ENCODE measurements at places on chromosomes 7 and 10.
A peak's percentile ranks its signal among the peaks of the same experiment; 100 is the strongest.

GRCh38 chr7:28107960-28108359 is 72.6 kb downstream of the JAZF1 start:
- DNase-seq: peak; percentile 85

GRCh38 chr7:21771906-21772610 is 173.6 kb downstream of the CDCA7L start:
- DNase-seq: no peak

GRCh38 chr10:122974543-122975064 is 5.6 kb upstream of the PSTK start:
- DNase-seq: no peak

DNA sequence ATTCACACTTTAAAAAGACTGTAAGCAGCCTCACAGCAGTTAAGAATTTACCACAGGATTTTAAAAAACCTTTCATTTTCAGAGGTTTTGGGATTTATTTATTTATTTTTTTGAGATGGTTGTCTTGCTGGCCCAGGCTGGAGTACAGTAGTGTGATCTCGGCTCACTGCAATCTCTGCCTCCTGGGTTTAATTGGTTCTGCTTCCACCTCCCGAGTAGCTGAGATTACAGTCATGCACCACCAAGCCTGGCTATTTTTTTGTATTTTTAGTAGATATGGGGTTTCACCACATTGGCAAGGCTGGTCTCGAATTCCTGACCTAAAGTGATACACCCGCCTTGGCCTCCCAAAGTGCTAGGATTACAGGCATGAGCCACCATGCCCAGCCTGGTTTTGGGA is 19.1 kb downstream of the MINDY4 start:
- no peak for DNase-seq

DNA sequence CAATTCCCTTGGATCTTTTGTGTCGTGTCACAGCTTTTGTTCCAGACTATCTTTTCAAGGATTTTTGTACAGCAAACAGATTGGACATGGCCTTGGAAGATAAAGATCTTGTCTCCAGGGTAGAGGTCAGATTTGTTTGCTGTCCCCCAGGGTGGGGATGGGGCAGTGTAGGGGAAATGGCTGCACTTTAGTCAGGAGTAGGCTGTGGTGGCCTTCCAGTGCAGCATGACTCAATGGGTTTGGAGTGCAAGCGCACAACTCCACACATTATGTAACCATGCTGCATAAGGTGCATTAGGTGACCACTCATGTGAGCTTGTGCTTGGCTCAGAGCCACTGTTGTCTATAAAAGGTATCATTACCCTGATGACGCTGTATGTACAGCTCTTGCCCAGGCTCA is 23.9 kb upstream of the ADAMTS14 start:
- DNase-seq: no peak

DNA sequence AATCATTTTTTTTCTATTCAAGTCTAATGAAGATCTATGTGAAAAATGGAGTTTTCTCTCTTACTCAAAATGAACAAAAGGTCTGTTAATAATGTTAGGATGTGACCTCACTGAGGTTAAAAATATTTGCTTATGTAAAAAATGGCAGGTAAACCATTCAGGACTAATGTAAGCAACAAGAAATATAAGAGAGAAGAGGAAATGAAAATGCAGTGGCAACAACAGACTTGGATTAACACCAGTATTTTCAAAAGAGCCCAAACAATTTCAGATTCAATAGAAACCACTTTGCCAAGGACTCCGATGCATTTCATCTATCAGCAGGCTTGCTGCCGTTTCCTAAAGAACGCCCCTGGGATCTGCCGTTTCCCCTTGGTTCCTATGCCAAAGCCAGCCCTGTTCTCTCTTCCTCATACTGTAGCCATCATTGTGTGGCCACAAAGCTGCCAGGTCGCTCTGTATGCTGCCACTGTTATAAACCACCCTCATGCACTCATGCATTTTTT is 66.4 kb downstream of the MTURN start:
- DNase-seq: no peak

DNA sequence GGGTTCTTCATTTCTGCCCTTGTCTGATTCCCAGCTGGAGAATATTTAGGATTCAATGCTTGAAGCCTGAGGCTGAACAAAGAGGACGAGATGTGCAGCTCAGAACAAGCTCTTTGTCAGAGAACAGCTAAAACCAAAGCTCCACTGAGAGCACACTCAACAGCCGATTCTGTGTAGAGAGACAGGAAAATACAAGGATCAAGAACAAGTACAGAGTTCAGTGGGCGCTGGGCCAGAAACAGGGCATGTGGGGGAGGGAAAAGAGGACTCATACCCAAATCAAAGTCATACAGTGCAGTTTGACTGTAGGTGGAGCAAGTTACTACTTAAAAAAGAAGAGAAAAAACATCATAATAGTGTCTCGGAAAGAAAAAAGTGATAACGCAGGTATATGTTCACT is at the start of gene AGMO:
Gene AGMO (minus strand): TSS at position 181 of the 400 bp plus-strand sequence.
- DNase-seq: no peak

DNA sequence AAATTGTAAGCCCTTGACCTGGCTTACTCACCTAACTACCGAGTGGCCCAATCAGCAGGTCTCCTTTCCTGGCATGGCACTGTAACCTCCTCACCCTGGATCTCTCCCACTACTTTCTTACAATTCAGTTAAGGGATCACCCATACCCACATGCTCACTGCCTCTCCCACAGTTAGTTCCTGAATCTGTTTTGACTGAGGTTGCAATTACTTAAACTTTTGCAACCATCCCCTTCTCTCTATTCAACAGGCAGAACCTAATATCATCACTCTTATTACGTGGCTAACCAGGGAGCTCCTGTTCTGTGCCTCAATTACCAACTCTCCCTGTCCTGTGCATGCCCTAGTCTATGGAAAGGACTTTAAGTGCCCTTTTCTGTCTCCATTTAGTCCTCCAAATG is 84.2 kb upstream of the IKZF1 start:
- no peak for DNase-seq

- no peak for DNase-seq
Measured at GRCh38 chr7:19448091-19448490, 260.7 kb downstream of the POLR1F start.

- DNase-seq: no peak
Measured at GRCh38 chr10:60496181-60496580, 106.5 kb upstream of the ANK3 start.

- DNase-seq: no peak
Measured at GRCh38 chr10:95408983-95409873, 118.4 kb upstream of the PDLIM1 start.

- DNase-seq: no peak
Measured at GRCh38 chr10:67140641-67141040, 214.8 kb downstream of the LRRTM3 start.

- DNase-seq: no peak
Measured at GRCh38 chr7:17626235-17626634, 314.1 kb downstream of the SNX13 start.

GRCh38 chr7:128735436-128735835 is 3.7 kb upstream of the CALU start:
- no peak for DNase-seq

DNA sequence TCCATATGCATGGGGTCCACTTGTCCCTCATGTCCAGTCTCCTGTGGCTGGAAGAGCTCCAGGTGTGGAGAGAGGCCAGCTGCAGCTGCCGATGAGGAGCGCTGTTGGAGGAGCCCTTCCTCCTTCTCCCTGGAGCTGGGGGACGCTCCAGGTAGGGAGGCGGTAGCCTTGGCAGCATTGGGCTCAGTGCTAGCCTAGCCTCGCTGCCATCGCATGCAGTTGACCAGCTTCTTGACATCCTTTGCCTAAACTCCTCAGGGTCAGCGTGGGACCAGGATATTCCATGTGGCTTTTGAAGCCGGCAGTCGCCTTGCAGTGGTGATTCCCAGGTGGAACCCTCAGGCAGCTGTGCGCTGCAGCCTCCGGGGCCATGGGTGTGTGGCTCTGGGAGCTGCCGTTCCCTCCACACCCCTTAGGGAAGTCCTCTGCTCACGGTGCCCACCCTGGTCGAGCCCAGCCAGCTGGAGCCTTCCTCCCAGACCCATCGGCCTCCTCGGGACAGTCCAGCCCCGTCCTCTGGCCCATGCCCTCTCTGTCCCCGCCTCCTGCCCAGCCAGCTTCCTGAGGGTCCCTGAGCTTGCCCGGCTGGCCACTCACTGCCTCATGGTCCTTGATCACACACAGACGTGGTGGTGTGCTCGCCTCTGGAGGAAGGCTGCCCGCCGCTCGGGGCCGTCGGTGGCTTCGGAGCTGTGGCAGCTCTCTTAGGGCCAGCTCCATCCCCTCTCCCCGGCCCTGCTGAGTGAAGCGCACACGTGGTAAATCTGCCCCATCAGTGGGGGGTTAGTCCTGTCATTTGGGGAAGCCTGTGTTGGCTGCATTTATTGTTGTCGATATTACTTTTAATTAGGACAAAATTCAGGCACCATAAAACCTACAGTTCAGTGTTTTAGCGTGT is 21.2 kb downstream of the INPP5A start:
- DNase-seq: no peak

DNA sequence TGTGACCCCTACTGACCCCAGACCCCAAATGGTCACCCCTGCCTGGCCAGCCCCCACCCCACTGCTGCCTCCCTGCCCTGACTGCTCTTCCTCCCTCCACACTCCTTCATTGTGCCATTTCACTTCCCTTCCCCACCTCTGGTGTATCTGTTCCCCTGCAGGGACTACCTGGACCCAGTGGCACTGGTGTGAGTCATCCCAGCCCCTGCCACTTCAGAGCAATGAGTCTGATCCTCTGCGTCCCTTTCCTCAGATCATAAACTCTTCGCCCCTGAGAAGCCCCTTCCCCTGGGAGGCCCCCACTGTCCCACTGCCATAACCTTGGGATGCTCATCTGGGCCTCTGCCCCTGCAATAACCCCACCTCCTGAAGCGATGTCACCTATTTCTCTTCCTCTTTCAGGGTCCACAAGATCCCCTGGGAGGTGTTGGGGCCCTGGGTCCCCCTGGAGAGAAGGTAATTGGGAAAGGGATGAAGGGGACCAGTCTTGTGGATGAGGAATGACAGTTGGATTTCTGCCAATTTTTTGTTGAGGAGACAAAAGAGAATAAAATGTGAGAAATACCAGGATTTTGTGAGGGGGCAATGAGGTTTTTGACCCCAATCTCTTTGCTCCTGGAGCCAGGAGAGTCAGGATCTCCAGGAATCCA is 19.1 kb upstream of the VOPP1 start:
- DNase-seq: no peak

- DNase-seq: no peak
Measured at GRCh38 chr7:6164491-6164890, 107.9 kb downstream of the CYTH3 start.

GRCh38 chr7:6288270-6288860 is 15.9 kb upstream of the CYTH3 start:
- no peak for DNase-seq

GRCh38 chr10:78336402-78336791 is 302.7 kb downstream of the RPS24 start:
- DNase-seq: peak; percentile 98

DNA sequence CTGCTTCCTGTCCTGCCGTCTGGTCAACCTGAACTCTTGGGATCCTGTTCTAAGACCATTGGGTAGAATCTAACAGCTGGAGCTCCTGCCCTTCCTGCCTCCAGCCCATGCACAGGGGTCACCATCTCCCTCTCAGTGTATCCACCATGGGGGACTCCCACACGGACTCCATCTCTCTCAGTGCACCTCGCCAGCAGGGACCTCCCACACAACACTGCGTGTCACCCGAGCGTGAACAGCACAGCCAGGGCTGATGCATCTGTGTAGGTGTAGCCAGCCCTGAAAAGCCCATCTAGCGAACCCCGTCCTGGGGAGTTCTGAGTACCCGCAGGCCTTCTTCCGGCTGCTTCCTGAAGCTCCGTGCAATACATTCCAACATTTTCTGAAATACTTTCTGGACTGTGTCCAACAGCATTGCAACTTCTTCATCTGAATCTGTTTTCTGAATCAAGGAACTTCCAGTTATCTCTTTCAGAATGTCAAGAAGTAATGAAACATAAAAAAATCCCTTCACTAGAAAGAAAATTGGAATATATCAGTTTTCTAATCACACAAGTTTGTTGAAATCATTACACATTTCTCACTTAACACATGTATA is 52.5 kb downstream of the NCAPG2 start:
- DNase-seq: no peak

GRCh38 chr10:60937022-60937421 is 7.0 kb downstream of the RHOBTB1 start:
- no peak for DNase-seq

GRCh38 chr7:126493801-126494200 is 758.9 kb downstream of the GRM8 start:
- no peak for DNase-seq

GRCh38 chr7:107813524-107813923 is 10.5 kb upstream of the SLC26A3 start:
- DNase-seq: no peak

- DNase-seq: peak; percentile 17
Measured at GRCh38 chr7:127447326-127447945, 54.9 kb upstream of the ZNF800 start.

DNA sequence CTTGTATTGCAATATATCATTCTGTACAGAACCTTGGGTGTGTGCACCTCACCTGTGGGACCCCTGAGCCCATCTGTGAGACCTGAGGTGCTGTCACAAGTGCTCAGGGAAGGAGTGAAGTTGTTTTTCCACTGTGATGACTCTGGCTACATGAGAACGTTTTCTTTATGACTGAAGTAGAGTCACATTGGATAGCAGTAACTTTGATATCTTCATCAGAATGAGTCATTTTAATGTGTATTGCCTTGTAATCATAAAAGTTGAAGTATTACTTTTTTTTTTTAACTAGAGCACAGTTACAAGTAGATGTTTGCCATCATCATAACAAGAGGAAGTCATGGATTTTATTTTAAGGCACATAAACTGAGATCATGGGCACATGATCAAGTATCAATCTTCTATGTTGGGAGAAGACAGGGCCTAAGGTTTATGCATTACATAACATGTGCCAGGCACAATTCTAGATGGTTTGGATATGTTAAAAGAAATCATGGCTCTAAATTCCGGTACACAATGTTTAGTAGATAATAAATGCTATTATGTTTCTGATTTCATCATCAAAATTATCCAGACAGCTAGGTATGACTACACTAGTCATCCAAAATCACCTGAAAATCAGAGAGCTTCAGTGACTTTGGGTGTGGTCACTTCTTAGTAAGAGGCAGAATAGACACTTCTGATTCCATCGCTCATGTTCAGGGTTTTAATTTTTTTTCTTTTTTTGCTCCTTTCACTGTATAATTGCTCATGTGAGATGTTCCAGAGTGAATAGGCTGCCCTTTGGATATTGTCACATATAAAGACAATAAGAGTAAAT is 82.7 kb upstream of the KLF6 start:
- DNase-seq: no peak

DNA sequence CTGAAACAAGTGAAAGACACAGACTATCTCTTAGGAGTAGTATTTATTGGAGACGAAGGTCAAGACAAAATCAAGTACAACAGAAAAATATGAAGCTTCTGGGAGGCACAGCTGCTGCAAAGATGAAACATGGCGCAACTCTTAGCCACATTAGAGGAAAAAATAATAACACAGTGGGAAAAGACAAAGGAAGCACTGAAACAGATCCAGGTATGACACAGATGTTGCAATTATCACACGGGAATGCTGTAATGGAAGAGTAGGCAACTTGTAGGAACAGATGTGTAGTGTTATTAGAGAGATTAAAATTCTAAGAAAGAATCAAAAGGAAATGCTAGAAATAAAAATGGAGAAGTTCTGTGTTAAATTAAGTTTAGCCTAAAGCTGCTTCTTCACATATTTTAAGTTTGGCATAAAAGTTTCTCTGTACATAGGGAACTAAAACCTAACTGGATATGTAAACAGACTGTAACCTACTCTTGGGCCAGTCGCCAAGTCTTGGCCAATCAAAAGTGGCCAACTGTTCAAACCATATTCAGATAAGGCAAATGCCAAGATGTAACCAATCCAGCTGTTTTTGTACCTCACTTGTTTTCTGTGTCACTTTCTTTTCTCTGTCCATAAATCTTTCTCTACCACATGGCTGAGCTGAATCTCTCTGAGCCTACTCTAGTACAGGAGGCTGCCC is 1132.0 kb upstream of the LRRTM3 start:
- no peak for DNase-seq
